NCI-H1048 (cell line): ENCODE measurements at places on chromosomes 2 and 18.

DNA sequence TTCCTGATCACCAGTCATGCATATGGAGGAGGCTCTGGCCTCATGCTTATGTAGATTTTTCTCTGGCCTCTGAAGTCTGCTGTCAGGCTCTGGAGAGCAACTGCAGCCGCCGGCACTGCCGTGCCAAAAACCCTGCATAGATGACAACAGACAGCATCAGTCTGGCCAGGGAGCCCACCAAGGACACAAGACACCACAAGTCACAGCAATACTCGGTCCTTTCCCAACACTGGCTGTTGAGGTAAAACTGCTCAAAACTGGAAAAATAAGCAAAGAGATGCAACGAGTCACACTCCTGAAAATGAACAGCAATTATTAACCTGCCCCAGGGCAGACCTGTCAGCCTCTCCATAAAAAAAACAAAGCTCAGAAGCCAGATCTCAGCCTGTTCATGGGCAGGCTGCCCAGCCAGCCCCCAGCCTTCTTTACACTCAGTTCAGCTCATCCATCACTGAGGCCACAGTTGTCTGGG lies 186.0 kb upstream of the RAB6C start:
- no peak for DNase-seq

DNA sequence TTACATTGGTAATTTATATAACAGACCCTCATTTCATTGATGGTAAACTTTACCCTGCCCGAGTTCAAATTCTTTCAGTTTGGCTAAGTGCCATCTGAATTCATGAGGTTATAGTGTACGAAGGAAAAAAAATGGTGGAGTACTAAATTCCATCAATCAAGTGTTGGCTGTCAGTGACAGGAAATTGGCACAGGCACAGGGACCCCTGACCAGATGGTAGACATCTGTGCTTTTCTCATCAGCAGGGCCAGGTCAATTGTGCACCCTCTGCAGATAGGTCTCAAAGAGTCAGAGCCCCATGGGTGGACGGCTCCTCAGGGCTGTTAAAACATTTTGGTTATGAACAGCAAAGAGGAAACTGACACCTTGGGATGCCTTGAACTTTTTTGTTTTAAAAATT lies 439.2 kb downstream of the SETBP1 start:
- no peak for DNase-seq

GRCh38 chr2:41695198-41696113 lies 352.4 kb upstream of the PKDCC start:
- no peak for DNase-seq

DNA sequence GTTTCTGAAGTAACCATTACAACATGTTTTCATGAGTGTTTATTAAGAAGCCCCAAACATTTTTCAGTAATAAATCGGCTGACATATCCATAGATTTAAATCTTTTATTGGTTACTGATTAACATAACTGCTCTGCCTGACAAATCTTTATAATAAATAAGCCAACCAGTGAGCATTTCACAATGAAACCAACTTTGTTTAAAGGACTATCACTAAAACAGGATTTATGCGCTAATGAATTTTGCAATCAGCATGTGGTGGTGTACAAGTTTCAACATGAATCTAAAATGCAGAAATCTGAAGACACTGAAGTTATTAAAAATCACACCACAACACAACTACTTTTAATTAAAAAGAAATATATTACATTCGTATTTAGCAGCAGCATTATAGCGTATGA lies 166.7 kb downstream of the MEIS1 start:
- DNase-seq, result no peak

DNA sequence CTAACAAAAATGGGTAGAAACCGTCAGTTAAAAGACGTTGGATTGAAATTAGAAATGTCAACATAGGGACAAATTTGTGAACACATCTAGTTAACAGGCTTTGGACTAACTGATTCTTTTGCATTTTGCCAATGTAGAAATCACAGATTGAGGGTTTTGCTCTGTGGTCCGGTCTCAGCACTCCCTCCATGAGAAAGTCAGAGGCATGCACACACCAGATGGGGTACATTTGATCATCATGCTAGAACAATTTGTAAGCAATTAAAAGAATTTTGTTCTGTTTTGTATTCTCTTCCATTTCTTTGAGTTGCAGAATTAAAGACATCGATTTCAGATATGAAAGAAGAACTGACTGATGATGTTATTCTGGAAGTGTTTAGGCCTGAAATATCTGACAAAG lies 179.1 kb upstream of the CCDC68 start:
- no peak for DNase-seq

- DNase-seq, result no peak
Measured at GRCh38 chr2:231207734-231208133, 9.3 kb downstream of the ARMC9 start.

DNA sequence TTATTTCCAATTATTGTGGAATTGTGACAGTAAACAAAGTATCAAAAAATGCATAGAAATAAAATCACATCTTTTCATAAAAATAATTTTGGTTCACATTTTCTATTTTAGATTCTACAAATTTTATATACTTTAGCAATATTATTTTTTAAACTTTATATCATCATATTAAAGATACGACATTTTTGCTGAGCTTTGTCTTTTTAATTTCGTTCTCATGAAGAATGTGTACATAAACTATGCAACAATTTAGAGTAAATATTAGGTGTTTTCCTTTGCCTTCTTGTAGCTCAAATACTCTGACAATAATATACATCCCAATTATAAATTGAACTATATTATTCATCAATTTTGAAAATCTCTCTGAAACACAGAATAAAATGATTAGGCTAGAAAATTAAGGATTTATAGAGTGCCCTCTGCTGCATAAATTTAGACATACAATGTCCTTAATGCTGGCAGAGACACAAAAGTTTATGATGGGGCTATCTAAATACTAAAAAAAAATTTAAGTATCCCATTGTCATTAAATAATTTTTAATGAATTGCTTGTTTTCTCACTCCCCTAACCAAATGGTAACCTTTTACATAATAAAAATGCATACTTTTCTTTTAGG lies 45.7 kb downstream of the CCDC102B start:
- no peak for DNase-seq

DNA sequence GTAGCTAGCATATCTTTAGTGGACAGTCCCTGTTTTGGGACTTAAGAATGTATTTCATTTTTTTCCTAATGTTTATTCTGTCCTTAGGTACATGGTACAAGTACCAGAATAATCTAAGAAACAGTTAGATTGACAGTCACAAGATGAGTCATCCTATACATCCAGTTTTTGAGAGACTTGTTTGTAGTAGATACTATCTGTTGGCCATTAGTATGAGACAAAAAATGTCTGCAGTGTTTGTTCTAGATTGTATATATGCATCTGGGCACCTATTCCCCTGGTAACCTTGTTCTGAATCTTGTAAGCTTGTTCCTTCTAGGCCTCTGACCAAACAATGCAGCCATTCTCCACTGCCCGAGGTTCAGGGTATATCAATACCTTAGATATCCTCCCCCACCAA lies 1343.5 kb downstream of the SUCLG1 start:
- DNase-seq, result no peak

GRCh38 chr2:128469203-128469602 lies 150.5 kb upstream of the HS6ST1 start:
- no peak for DNase-seq

GRCh38 chr2:199160677-199161465 lies 296.9 kb downstream of the SATB2 start:
- no peak for DNase-seq

- no peak for DNase-seq
Measured at GRCh38 chr2:104046466-104046865, 807.4 kb upstream of the POU3F3 start.

- DNase-seq, result no peak
Measured at GRCh38 chr18:11840493-11840892, 10.7 kb upstream of the CHMP1B start.

- DNase-seq, result no peak
Measured at GRCh38 chr2:218963601-218964000, 4.1 kb downstream of the CDK5R2 start.

DNA sequence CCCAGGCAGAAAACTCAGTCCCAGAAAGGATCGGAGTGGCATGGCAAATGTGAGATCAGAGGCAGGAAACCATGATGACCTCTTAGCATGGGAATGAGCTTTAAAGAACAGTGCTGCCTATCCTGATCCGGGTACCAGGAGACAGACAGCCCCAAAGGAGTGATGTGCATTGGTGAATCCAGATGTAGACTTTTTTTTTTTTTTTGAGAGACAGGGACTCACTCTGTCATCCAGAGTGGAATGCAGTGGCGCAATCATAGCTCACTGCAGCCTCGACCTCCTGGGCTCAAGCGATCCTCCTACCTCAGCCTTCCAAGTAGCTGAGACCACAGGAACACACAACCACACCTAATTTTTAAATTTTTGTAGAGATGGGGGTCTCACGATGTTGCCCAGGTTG lies 122.7 kb downstream of the VAPA start:
- DNase-seq, result no peak

DNA sequence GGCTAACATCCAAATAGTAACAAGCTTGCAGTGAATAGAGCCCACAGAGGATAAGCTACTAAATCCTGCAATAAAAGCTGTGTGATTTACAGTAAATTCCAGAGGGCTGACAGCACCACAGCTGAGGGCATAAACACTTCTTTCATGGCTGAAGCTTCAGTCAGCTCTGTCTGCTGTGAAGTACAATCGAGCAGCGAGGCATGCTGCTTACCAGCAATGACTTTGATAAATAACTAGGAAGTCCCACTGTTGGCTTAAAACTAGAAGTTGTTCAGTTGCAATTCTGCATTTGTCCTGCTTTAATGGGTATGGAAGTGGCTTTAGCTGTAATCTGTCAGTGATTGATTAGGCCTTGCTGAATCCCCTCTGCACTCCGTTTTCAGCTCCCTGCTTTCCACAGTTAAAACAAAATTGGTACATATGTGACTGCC lies 65.2 kb upstream of the FIGN start:
- no peak for DNase-seq

DNA sequence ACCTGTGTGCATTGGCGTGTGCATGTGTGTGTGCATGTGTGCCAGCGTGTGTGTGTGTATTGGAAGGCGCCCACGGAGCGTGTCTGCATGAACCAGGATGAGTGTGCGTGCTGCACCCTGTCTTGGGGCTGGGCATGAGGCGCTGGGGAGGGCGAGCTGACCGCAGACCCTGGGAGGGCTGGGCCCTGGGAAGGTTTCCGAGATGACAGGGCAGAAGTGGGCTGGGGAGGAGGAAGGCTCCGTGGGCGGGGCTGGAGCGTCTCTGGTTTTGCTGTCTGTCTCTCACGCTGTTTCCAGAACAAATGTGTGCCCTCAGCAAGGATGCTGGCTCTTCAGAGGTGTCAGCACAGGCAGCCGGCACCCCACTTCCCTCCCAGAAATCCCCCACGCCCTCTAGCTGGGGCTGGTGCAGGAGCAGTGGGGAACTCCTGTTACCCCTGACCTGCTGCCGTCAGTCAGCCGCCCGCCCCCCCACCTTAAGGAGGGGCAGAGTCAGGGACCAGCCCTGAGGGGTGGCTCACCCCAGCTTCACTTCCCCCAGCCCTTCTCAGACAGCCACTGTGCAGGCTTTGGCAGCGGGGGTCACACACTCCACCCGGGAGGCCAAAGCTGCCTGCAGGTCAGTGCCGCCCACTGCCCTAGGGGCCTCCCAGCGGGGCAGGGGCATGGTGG lies at the start of gene GPR35:
Gene GPR35 (plus strand): TSS at position 531 of the 672 bp plus-strand sequence. CDS start 4,473 bp downstream, outside the sequence.
- no peak for DNase-seq

GRCh38 chr2:85709401-85709811 lies 15.2 kb downstream of the GNLY start:
- DNase-seq, result no peak

DNA sequence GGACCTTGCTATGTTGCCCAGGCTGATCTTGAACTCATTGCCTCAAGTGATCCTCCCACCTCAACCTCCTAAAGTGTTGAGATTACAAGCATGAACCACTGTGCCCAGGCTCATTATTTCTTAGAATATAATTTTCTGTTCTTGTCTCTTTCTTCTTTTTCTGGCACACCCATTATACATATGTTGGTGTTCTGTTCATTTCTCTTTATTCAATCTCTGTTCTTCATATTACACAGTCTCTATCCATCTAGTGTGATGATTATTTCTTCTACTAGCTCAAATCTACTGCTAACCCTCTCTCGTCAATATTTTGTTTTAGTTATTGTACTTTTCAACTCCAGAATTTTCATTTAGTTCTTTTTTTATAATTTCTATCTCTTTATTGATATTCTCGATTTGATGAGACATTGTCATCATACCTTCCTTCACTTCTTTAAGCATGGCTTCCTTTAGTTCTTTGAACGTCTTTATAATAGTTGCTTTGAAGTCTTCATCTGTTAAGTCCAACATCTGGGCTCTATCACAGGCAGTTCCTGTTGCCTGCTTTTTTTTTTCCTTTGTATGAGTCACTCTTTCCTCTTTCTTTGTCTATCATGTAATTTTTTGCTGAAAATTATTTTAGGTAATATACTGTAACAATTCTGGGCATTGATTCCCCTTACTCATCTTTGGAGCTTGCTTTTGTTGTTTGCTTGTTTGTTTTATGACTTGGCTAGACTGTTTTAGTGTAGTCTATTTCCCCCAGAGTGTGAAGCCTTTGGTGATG lies 196.4 kb upstream of the NABP1 start:
- no peak for DNase-seq

DNA sequence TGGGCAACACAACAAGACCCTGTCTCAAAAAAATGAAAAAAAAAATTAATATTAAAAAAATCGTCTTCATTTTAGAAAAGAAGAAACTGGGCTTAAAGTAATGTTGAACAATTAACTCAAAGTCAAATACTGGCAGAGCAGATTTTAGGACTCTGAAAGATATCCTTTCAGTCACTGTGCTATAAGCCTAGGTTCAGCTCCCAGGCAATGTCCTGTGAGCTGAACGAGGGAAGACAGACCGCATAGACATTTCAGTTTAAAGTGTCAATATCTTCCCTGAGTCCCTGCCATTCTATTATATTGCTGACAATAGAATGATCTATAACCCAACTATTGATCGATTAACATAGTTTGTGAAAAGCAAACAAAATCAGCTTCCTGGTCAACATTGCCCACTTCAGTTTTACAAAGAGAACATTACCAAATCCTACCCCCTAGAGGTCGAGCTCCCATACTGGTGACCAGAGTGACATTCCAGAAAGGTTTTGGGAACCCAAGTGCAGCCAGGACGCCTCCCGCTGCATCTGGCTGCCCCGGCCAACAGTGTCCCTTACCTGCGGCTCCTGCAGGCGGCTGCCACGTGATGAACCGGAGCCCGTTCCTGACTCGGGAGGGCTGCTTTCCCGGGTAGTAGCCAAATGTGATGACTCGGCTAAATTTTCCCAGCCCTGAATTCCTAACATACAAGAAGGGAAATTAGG lies 639 bp downstream of the MRO start:
- no peak for DNase-seq
